ENCODE measurements at places on chromosomes 5 and 9.
A peak's percentile ranks its signal among the peaks of the same experiment; 100 is the strongest.

- no peak for DNase-seq
Observed at GRCh38 chr5:76380346-76381066, 22.6 kb upstream of the IQGAP2 start.

- DNase-seq: no peak
Observed at GRCh38 chr9:95317893-95318211, 343 bp upstream of the FANCC start.

GRCh38 chr5:155884041-155884440, 442.9 kb upstream of the SGCD start:
- peak; percentile 17 for DNase-seq

- DNase-seq: no peak
Observed at GRCh38 chr5:3377176-3377575, 218.5 kb upstream of the IRX1 start.

DNA sequence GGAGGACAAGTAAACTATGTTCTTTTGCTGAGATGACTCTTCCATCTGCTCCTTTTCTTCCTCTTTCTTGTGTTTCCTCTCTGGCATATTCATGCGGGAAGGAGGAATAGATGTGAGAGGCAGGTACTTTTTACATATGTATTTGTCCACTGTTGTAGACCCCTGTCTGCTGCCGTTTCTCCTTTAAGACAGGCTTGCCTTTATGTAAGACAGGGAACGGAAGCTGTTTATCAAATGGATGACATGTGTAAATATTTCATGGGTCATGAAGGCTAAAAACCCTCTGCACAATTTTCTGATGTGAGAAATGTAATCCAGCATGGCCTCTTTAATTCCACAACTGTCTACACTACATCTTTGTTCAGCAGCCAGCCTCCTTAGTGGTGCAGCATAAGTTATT, 1525.5 kb upstream of the NUDT12 start:
- DNase-seq: no peak

DNA sequence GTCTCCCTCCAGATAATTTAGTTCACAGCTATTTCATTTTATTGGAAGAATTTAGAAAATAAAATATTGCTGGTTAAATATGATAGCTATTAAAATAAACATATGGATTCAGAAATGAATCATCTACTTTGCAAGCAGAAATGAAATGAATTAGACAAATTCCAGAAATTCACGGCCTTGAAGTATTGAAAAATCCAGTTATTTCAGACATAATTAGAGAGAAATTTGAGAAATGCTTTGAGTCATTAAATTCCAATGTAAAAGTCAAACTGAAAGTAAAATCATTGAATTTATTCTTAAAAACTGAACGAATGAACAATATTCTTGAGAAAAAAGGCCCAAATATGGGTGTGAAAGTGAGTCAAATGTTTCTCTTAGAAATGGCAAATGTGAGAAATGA, 632.6 kb upstream of the EDIL3 start:
- no peak for DNase-seq

GRCh38 chr5:54886866-54887265, 98.5 kb downstream of the ESM1 start:
- no peak for DNase-seq

DNA sequence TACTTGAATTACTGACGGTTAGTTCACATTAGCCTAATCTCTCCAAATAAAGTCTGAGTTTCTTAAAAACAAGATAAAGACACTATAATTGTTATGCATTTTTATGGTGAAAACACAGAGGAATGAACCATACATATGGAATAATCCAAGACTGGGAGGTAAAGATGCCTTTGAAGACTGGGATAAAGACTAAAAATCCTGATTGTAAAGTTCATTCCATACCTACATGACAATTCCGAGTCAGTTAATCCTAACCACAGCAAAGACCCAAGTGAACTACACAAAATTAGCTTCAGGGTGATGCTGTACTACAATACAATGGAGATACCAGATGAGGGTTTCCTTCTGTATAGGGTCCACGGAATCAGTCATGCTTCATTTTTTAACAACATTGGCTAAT, 6.3 kb downstream of the AP3B1 start:
- DNase-seq: no peak

GRCh38 chr5:7586480-7586879, 190.5 kb downstream of the ADCY2 start:
- DNase-seq: no peak

GRCh38 chr5:122014236-122014935, 52.6 kb downstream of the SRFBP1 start:
- DNase-seq: no peak

DNA sequence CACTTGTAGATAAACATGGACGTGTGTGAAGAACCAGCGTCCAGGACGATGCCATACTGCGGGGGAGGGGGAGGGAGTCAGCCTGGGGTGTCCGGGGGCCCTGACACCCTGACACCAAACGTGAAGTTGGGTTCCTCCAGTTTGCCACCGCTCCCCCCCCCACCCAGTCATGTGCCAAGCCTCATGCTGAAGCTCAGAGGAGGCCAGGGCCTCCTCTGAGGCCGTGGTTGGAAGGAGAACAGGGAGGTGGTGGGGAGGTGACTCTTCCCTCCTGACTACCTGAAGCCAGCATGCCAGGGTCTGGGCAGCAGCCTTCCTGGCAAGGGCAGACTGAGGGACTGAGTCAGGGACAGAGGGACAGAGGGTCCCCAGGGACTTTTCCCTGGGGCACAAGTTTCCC, 1.6 kb downstream of the ENTPD2 start:
- no peak for DNase-seq

DNA sequence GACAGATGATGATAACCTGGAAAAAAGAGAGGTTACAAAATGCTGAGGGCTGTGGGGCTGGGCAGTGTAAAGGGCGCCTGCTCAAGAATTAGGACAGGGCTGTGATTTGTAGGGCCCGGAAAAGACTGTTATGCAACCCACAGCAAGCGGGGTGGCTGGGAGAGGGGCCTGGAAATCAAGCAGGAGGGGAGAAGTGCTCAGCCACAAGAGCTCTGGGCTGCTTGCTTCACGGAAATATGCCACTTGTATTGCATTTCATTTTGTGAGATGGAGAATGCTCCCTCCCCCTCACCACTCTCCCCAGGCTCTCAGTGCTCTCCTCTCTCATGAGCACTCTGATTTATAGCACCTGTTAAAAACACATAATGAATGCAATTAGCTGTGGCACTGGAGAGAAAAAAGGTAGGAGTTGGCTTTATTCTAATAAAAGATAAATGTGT, 8.4 kb upstream of the HAND1 start:
- DNase-seq: no peak

DNA sequence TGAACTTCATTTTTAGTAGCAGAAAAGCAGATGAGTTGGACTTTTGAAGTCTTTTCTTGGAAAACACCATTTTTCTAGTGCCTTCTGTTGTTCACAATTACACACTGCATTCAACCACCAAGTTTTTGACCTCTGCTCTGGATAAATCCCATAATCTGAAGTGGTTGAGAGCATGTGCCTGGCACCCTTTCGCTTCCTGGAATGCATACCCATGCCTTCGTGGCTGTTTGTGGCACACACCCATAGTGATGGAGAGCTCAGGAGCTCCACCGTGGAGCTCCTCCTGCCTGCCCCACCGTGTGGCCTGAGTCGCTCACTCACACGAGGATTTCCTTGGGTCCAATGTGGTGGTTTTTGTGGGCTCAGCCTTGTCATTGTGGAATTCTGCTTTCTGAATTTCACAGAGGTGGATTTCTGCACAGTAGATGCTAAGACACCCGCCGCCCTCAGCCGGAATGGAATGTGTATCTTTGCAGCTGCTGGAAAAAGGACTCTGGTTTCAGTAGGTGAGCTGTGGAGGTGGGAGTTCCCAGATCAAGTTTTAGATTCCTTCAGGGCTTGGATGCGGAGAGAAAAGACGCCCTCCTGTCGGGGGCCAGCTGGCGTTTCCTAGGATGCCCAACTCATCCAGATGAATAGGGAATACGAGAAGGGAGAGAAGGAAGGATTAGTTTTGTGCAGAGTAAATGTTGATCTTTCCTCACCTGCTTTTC, 500.4 kb downstream of the IRX1 start:
- DNase-seq: no peak

- DNase-seq: peak; percentile 69
Observed at GRCh38 chr9:135602789-135603481, 36.4 kb downstream of the GLT6D1 start.

GRCh38 chr5:141772281-141772680, 90.3 kb upstream of the ARAP3 start:
- DNase-seq: no peak

- peak; percentile 5 for DNase-seq
Observed at GRCh38 chr5:2919310-2920018, 168.0 kb upstream of the IRX2 start.

DNA sequence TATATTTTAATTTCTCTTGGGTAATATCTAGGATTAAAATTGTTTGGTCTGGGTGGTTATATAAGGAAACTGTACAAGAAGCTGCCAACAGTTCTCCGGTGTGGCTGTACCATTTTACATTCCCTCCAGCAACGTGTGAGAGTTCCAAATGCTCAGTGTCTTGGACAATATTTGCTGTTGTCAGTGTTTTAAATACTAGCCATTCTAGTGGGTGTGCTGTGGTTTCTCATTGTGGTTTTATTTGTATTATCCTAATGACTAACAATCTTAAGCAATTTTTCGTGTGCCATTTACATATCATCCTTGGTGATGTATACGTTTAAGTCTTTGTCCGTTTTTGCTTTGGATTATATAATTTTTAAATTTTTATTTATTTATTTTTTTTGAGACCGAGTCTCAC, 34.0 kb downstream of the TNFSF15 start:
- DNase-seq: no peak
